ENCODE measurements at places on chromosomes 16 and 17.

DNA sequence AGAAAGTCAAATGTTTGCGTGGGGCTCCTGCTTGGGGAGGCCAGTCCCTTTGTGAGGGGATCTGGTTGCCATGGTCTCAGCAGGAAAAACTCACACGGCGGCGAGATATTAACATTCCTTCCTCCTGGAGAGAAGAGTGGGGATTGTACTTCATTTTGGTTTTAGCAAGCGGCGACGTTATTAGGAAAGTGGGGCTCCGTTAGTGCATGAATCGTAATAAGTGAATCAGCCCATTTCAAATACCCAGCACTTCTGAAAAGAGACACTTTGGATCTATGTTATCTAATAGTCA is 41.6 kb upstream of the METRNL start:
- DNase-seq, result no peak

GRCh38 chr16:24800586-24800985 is 45.2 kb upstream of the SLC5A11 start:
- DNase-seq, result no peak

DNA sequence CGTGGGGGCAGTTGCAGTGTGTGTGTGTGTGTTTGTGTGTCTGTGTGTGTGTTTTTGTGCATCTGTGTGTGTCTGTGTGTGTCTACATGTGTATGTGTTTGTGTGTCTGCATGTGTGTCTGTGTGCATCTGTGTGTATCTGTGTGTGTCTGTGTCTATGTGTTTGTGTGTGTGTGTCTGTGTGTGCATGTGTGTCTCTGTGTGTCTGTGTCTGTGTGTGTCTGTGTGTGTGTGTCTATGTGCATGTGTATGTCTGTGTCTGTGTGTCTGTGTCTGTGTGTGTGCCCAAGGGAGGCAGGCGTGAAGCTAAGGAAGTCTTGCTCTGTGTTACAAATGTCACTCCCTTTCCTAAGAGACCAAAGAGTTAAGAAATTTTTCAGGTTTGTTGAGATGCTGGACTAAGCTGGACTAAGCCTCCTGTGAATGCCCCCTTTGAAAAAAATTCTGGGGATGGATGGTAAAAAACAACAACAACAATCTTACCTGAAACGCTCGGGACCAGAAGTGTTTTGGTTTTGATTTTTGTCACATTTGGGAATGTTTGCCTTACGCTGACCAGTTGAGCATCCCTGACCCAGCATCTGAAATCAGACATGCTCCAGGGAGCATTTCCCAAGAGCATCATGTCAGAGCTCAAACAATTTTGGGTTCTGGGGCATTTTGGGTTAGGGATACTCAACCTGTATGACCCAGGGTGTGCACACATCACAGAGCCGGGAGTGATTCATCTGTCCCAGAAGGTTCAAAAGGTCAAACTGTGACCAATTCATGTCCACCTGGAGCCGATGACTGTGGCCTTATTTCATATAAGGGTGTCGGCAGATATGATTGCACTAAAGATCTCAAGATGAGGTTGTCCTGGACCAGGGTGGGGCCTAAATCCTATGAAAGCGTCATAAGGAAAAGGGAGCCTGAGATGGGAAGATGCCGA is 48.6 kb upstream of the ZNF469 start:
- DNase-seq, result no peak

- DNase-seq, result no peak
Measured at GRCh38 chr17:34671191-34671590, 91.8 kb downstream of the TMEM132E start.

- no peak for DNase-seq
Measured at GRCh38 chr17:13698832-13699231, 97.1 kb upstream of the HS3ST3A1 start.

DNA sequence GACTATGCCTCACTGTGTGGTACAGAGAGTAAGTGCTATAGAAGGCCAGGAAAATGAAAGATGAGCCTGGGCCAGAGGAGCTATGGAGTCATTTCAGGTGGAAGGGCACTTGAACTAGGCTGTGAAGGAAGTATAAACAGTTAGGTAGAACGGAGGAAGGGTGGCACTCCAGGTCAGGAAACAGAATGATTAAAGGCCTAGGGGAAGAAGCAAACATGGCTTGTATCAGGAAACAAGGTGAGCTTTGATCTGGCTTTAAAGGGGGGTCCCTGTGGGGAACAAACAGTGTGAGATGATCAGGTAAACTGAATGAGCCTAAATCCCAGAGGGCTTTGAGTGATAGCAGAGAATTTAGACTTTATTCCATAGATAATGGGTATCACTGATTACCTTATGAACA is 16.9 kb downstream of the MAP3K3 start:
- DNase-seq, result no peak

DNA sequence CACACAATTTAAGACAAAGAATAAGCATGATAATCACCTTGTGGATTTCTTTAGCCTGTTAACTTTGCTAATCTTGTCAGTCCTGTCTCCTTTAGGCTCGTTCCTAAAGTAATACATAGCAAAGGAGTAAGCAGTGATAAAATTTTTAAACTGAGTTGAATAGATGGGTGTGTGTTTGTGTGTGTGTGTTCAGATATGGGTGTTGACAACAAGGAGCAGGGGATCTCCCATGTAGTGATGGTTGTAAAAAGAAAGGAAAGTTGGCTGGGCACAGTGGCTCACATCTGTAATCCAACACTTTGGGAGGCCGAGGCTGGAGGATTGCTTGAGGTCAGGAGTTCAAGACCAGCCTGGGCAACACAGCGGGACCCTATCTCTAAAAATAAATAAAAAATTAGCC is 44.6 kb upstream of the KCNJ2 start:
- DNase-seq, result no peak

- no peak for DNase-seq
Measured at GRCh38 chr17:21248500-21248899, 4.7 kb downstream of the NATD1 start.

- no peak for DNase-seq
Measured at GRCh38 chr17:29179232-29180033, 765 bp downstream of the MYO18A start.

DNA sequence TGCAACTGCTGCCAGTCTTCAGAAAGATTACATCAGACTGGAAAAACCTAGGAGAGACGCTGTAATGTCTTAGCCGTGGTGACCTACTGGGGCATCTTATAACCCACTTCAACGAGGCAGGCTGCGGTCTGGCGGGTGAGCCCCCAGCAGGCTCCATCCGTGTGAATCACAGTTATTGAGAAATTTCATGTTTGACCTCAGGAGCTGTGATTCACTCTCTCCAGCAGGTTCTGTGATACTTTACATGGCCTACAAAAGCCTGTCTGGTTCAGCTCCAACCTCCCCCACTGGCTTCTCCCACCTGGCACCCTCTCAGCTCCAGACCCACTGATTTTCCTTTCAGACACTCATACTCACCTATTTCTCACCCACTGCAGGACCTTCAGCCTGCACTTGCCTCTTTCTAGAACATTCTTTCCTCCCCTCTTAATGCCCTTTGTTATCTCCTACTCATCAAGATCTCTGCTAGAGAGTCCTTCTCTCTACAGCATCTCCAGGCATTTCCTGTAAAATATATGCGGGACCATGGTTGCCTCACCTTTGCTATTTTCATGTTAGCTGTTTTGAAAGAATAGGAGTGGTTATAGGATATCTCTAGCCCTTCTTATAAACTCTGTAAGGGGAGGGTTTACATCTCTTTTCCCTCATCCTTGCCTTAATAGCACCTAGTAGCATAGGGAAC is 227.9 kb downstream of the MAF start:
- no peak for DNase-seq

GRCh38 chr16:10824111-10824893 is 5.7 kb upstream of the TVP23A start:
- no peak for DNase-seq

DNA sequence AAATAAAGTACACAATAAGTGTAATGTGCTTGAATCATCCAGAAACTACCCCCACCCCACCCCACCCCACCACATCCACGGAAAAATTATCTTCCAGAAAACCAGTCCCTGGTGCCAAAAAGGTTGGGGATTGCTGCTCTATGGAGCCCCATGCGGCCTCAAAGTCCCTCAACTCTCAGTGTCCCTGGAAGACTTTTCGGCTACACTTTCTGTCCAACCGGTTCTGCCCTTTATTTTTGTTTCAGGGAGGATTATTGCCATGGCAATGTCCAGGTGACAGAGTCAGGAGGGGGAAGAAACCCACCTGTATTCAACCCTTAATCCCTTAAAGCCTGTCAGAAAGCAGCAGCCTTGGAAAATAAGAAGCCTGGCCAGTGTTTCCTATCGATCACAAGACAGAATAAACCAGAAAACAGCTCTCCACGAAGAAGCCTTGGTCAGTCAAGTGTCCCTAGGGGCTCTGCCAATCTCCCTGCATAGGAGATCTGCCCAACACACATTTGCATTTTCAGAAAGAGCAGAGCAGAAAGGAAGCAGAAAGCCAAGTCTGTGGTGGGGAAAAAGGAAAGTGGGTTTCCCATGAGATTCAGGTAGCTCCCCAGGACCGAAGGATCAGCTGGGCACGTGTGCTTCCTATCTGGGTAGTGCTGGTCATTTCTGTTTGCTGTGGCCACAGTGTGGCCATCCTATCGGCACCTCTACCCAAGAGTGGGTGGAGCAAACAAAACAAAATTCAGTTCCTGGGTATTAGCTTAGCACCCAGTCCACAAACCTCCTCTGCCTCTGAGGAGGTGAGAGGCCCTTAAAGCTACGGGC is 342.7 kb downstream of the SOX9 start:
- DNase-seq, result no peak

GRCh38 chr16:28258567-28258966 is 33.8 kb upstream of the SBK1 start:
- DNase-seq, result no peak

- no peak for DNase-seq
Measured at GRCh38 chr17:75783069-75783783, 1.4 kb upstream of the UNK start.

DNA sequence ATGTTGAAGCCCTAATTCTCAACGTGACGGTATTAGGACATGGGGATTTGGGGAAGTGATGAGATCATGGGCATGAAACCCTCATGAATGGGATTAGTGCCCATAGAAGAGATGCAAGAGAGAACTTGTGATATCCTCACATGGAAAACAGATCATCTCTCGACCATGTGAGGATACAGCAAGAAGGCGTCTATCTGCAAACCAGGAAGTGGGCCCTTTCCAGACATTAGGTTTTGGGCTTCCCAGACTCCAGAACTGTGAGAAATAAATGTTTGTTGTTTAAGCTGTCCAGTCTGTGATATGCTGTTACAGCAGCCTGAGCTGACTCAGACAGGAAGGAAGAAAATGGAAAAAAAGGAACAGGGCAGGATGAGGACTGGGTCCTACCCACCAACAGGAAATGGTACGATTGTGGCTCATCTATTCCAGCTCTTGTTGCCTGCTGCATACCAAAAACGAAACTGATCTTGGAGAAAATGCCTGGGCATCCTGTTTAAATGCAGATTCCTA is 21.9 kb upstream of the SSTR2 start:
- DNase-seq, result no peak

DNA sequence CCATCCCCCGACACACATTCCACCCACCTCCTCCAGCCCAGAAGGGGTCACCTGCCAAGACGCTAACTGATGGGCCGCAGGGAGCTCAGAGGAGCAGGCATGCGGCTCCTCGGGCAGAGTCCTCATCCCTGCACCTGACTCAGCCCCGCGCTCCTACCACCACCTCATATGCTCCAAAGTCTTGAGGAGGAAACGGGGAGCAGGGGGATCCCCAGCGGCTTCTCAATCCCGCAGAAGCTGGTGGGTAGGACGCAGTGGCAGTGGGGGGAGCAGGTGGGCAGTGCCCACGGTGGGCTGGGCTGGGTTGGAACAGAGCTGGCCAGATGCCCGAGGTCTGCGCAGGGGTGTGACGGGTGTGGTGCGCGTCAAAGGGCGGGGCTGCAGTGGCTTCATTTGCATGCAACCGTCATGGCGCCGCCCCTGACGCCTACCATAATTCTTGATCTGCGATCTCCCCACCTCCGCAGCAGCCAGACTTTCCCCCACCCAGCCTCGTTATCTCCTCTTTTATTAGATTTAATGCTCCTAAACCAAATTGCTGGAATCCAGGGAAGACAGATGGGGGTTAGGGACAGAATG is 39.0 kb upstream of the EMP2 start:
- DNase-seq, result no peak

- no peak for DNase-seq
Measured at GRCh38 chr17:61130330-61130729, 269.3 kb upstream of the TBX2 start.

DNA sequence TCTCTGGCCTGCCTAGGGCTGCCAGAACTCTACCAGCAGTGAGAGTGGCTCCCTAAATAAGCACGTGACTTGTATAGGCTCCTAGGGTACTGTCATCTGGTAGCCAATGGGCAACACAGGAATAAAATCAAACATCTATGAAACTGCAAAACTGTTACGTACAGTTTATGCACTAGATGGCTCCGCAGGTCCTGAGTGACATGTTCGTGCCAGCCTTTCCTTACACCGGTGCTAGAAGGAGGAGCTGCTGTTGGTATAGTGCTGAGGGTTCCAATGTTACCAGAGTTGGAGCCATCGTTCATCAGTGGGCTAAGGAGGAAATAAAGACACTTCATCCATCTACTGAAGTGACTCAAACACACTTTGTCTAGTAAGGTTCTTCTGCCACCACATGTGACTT is 63.2 kb upstream of the TRAP1 start:
- no peak for DNase-seq

- no peak for DNase-seq
Measured at GRCh38 chr16:51834794-51835193, 683.7 kb upstream of the SALL1 start.

GRCh38 chr17:57612202-57613071 is 132.7 kb downstream of the CCDC182 start:
- DNase-seq, result no peak

DNA sequence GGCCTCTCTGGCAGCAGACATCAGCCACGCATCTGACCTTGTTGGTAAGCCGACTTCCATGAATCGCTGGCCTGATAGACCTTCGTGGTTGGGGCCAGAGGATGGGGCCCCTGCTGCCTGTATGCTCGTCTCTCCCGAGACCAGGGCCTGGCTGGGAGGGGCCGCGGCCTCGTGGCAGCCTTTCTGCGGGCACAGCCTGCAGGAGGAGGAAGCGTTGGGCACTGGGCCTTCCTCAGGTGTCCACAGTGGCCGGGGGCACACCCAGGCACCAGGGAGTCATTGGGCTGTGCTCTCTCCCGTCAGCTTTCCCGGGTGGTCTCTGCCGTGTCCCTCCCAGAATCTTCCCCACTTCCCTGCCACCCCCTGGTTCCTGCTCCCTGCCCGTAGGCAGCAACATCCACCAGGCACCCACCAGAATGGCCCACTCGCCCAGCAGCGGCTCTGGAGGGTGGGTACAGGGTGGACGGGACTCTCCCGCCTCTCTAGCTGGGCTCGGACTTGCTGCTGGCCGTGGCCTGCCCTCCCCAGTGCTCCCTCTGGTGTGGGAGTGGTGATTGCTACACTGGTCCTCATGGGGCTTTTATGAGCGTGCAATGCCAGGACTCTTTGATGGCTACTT is 6.3 kb downstream of the E4F1 start:
- no peak for DNase-seq

GRCh38 chr17:39105705-39106104 is 45.7 kb downstream of the PLXDC1 start:
- DNase-seq, result no peak
